Lower leg skin (tissue), 4 donors: ENCODE measurements at places on chromosomes 4 and X.

DNA sequence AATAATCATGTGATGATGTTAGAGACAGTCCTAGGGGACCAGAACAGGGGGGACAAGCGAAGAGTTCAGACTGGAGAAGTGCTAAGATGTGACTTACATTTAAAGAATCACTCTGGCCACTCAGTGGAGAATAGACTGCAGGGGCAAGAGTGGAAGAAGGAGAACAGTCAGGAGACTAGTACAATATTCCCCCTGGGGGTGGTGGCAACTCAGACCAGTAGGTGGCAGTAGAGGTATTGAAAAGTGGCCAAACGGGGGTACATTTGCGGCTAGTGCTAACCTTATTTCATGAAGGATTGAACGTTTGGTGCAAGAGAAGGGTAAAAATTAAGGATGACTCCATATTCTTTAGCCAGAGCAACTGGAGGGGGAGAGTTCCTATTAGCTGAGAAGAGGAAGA, 2.7 kb upstream of the BMX start:
- no peak for DNase-seq

- DNase-seq = no peak
Measured at GRCh38 chr4:185592845-185593488, 57.7 kb upstream of the PDLIM3 start.

DNA sequence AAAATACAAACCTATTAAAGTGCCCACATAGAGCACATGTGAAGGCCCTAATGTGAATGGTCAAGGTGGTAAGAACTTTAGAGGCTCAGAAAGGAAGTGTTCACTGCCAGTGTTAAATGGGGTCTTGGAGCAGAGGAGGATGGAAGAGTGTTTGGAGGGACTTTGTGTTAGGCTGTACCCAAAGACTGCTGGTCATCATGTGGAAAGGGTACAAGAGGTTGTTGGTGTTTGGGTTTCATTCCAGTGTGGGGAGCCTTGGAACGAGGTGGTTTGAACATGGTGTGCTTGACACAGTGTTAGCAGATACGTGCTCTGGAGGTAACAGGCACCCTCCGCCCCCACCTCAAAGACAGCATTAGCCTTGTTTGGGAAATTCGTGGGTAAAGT, 73.1 kb downstream of the RAPGEF2 start:
- no peak for DNase-seq

DNA sequence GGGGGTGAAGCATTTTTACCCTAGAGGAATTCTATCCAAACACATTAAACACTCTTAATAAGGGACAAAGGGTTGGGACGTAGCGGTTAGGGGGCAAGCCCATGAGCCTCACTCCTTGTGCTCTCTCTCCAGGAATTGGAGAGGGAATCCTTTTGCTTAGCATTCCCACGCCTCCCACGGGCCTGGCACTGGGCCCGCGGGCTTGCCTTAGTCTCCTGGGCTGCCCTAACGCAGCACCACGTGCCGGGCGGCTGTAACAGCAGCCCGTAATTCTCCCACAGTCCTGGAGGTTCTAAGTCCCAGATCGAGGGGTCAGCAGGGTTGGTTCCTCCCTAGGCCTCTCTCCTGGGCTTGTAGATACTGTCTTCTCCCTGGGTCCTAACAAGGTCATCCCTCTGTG, 67.5 kb downstream of the TBL1X start:
- peak; percentile 54 for DNase-seq

- no peak for DNase-seq
Measured at GRCh38 chr4:52954560-52955170, 92.5 kb downstream of the RASL11B start.

DNA sequence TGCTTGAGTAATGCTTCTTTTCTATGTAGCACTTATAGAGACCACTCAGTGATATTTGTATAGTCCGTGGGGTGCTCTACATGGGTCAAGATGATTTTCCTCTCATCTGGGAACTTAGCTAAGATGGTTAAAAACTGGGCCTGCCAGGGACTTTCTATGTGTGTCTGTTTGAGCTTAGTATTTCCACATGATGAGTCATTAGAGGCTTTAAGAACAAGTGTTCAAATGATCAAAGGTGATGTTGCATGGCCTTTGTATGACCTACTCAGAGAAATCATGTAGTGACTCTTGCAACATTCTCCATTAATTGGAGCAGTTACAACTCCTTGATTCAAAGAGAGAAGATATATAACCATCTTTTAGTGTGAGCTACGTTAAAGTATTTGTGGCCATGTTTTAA, 1480.5 kb upstream of the IGFBP7 start:
- no peak for DNase-seq

DNA sequence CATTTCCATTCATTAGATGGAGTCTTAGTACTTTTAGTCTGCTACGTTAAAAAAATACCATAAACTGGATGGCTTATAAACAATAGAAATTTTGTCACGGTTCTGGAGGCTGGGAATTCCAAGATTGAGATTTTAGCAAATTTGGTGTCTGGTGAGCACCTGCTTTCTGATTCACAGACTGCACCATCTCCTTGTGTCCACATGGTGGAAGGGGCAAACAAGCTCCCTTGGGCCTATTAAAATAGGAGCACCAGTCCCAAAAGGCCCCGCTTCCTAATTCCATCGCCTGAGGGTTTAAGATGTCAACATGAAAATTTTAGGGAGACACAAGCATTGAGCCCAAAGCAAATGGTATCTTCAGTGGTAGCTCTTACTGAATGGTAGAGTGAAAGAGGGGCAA, 120.5 kb upstream of the MAP9 start:
- no peak for DNase-seq

DNA sequence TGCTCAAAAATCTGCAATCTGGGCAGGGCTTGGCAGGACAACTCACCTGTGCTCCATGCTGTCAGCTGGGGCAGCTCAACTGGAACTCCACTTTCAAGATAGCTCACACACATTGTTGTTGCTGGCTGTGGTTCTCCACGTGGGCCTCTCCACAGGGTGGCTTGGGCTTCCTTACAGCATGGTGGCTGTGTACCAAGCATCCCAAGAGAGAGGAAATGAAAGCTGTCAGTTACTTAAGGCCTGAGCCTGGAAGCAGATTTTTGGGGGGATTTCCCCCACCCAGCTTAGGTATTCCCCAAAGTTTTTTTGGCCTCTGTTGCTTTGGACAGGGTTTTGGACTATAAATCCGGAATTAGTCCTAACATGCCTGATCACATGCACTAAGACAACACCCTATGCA, 81.0 kb downstream of the BCOR start:
- DNase-seq = no peak

DNA sequence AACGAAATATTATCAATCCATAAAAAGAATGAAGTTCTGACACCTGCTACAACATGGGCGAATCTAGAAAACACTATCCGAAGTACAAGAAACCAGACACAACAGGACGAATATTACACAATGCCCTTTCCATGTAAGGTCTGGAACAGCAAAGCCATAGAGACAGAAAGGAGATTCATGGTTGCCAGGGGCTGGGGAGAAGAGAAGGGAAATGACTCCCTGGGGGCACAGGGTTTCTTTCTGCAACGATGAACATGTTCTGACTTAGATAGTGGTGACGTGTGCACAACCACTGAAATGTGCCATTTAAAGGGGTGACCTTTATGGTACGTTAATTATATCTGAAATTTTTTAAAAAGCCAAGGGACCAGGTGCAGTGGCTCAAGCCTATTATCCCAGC, 28.3 kb downstream of the GPR143 start:
- DNase-seq = no peak

GRCh38 chrX:75365243-75365975, 91.5 kb downstream of the UPRT start:
- no peak for DNase-seq

DNA sequence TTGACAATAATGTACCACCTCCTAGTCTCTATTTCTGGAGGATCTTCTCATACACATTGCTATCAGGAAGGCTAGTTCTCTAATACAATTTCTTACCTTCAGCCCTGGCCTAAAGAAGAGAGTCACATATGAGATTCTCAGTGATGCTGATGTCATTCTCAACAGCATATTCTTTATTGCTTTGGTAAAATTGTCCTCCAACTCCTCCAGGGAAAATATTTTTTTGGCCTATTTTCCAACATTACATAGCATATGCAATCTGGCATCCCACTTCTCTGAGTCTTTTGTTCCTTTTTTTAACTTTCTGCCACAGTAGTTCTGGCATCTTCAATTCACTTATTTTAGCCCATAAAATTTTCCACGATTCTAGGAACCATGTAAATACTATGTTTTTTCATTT, 2363.1 kb downstream of the ARAP2 start:
- no peak for DNase-seq

DNA sequence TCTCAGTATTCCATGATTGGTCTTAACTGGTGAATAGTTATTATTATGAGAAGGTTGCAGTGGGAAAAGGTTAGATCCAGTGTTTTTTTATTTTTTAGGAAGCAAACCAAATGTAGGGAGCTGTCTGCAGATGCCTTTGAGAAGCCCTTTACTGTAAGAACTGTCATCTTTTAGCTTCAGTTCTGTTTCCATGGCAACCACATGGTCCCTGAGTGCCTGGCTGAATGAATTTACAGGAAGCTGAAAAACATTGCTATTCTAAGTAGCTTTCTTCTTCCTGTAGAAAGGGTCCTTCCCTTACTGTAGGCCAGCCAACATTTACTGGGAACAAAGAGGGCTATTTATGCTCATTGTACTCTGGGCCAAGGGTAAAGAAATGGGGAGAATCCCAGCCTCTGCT, 103.3 kb downstream of the DCLK2 start:
- no peak for DNase-seq

- DNase-seq = no peak
Measured at GRCh38 chr4:185238750-185239149, 29.4 kb downstream of the SNX25 start.

DNA sequence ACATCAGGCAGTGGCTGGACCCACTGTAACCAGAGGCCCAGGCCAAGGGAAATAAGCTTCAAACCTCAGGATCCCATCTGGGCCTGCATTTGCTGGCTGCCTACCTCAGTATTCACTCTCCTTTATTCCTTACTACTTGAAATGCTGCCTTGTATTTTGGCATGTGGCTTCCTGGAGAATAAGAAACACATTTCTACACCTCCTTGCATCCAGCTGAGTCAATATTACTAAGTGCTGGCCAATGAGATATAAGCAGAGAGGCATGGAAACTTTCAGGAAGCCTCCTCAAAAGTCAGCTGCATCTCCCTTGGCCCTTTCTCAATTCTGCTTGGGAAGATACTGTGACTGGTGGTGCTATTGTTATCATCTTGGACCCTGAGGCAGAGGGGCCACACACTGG, 59.8 kb upstream of the RELL1 start:
- no peak for DNase-seq
